ENCODE measurements at places on chromosomes 6 and 20. TPM values are rescaled to one million over a fixed set of nuclear protein-coding genes. Genes with fewer than 3 reads are reported as not detected.

GRCh38 chr20:45406260-45407066, 1.6 kb upstream of the DBNDD2 start:
- H3K36me3 ChIP-seq, result peaks cover 33% of the 10 kb centered on the region
- no peaks in the 10 kb centered on the region for H3K27me3 ChIP-seq
- H3K4me1 ChIP-seq, result peaks cover 33% of the 10 kb centered on the region
- peak overlapping the region; percentile 99 for H3K27ac ChIP-seq

- H3K27ac ChIP-seq, result no peak overlapping the region
- no peak overlapping the region for H3K4me3 ChIP-seq
- peaks cover 42% of the 10 kb centered on the region for H3K4me1 ChIP-seq
- no peaks in the 10 kb centered on the region for H3K36me3 ChIP-seq
- DNase-seq, result no peak
Observed at GRCh38 chr6:16764188-16764950, 3.1 kb upstream of the ATXN1 start.

DNA sequence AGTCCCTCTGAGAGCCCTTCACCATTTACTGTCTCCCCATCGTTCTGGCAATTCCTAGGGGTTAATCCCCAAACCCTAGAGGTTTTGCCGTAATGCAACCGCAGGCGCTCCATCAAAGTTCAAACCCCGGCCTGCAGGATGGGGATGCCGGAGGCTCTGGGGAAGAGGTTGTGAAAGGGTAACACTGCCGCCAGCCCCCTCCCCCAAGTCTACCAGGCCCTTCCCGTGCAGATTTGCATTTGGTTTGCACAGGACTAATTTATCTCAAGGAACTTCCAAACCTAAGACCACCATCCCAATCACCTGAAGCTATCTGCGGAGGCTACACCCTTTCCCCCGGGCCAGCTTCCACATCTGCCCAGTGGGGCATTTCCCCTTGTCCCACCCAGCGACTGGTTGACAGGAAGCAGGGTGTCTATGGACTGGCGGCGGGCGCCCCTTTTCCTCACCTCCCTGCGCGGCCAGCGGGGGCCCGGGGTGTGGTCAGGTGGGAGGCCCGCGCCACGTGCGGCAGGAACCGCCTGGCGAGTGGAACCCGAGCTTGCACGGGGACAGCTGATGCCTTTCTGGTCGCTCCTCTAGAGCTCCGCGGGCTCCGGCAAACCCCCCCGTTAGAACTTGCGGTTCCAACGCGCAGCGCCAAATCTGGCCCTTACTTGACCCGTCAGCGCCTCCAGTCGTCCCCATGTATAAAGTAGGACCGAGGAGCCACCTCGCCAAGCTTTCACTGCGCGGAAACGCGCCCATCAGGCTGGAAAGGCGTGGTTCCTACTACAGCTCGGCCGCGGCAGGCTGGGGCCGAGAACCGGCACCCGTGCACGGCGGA, 9.4 kb upstream of the SLC4A11 start:
- peak; percentile 78 for DNase-seq
- H3K4me1 ChIP-seq, result peaks cover 16% of the 10 kb centered on the region
- peak overlapping the region; percentile 47 for H3K4me3 ChIP-seq
- peaks cover 24% of the 10 kb centered on the region for H3K36me3 ChIP-seq
- no peaks in the 10 kb centered on the region for H3K27me3 ChIP-seq

GRCh38 chr6:46799657-46800056, 6.5 kb downstream of the MEP1A start:
- DNase-seq, result no peak
- no peak overlapping the region for H3K4me3 ChIP-seq
- H3K4me1 ChIP-seq, result no peaks in the 10 kb centered on the region
- no peaks in the 10 kb centered on the region for H3K27me3 ChIP-seq
- H3K27ac ChIP-seq, result no peak overlapping the region
- H3K36me3 ChIP-seq, result no peaks in the 10 kb centered on the region

GRCh38 chr6:163659803-163660202, 245.3 kb downstream of the QKI start:
- no peak overlapping the region for H3K4me3 ChIP-seq
- H3K4me1 ChIP-seq, result peaks cover 4% of the 10 kb centered on the region
- no peaks in the 10 kb centered on the region for H3K27me3 ChIP-seq
- no peak for DNase-seq
- H3K36me3 ChIP-seq, result no peaks in the 10 kb centered on the region

DNA sequence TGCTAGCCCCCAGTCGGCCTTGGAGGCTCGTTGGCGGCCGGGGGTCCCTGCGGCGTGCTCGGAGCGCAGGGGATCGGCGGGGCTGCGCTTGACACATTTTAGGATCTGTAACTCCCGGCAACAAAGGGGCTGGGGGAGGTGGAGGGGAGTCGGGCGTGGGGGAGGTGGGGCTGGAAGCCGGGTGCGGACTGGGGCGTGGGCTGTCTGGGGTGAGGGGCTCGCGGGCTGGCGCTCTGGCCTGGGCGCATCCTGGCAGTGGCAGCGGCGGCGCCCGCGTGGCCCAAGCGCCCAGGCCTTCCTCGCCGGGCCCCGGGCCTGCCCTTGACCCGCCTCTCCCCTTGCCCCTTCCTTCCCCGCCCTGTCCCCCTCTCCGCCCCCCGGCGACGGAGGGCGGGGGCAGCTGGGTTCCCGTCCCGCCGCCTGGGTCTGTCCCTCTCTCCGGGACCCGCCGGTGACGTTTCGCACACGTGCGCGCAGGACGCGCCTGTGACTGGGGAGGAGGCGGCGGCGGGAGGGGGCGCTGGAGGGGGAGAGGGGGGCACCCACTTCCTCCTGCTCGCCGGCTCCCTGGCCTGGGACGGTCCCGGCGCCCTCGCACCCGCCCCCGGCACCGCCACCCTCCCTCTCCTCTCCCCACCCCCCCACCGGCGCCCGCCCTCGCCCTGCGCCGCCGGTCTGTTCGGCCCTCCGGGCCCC, 1.5 kb downstream of the E2F3 start:
- H3K27me3 ChIP-seq, result no peaks in the 10 kb centered on the region
- H3K4me3 ChIP-seq, result peak overlapping the region; percentile 84
- H3K27ac ChIP-seq, result peak overlapping the region; percentile 87
- peaks cover 8% of the 10 kb centered on the region for H3K36me3 ChIP-seq
- peaks cover 9% of the 10 kb centered on the region for H3K4me1 ChIP-seq

DNA sequence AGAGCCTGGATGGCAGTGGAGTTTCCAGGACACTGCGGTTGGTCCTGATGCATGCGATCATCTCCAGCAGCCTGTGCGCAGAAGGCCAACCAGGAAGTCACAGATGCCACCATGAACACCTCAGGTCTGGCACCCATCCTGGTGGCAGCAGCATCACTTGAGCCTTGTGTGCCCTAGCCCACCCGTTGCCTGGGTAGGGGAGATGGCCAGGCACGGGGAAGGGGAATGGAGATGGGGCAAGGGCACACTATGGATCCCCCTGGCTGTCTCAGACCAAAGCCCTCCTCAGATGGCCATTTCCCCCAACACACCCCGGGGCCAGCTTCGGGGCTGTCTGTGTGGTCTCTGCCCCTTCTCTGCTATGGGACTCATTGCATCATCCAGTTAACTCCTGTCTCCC, 58.3 kb downstream of the GNAS-AS1 start:
- H3K4me1 ChIP-seq, result no peaks in the 10 kb centered on the region
- no peak for DNase-seq
- no peak overlapping the region for H3K4me3 ChIP-seq
- no peaks in the 10 kb centered on the region for H3K27me3 ChIP-seq
- no peaks in the 10 kb centered on the region for H3K36me3 ChIP-seq

DNA sequence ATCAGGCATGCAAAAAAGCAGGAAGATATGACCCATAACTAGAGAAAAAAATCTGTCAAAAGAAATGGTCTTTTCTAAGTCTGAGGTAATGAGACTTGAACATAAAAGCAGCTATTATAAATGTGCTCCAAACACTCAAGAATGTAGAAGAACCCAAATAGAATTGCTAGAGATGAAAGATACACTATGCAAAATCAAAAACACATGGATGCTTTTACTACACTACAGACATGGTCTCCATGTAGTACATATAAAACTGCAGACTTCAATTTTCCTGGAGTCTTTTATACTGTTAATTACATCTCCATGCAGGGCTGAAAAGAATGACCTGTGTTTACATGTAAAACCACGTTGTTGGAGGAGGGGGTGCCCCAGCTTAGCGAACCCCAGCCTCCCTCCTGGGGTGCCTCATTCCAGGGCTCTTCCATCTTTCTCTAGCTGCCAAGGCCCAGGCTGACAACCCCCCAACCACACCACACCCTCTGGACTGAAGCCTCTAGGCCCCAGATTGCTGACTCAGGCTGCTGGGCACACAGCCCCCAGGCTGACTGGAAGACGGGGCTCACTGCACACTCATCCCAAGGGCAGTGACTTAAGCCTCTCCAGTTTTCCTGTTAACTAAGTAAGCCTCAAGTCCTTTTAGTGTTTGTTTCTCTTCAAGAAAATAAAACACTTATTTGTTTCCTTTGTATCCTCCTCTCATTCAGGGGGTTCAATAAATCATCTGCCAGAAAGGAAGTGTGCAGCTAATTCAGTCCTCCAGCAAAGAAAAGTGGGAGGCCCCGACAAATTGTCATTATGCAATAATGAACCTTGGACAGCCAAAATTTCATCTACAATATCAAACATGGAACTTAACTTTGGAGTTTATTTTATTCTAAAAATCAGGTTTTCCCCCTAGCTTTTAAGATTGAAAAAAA, 26.0 kb upstream of the PLAGL1 start:
- H3K27me3 ChIP-seq, result no peaks in the 10 kb centered on the region
- no peak overlapping the region for H3K4me3 ChIP-seq
- H3K27ac ChIP-seq, result no peak overlapping the region
- H3K4me1 ChIP-seq, result peaks cover 6% of the 10 kb centered on the region
- DNase-seq, result no peak
- no peaks in the 10 kb centered on the region for H3K36me3 ChIP-seq

DNA sequence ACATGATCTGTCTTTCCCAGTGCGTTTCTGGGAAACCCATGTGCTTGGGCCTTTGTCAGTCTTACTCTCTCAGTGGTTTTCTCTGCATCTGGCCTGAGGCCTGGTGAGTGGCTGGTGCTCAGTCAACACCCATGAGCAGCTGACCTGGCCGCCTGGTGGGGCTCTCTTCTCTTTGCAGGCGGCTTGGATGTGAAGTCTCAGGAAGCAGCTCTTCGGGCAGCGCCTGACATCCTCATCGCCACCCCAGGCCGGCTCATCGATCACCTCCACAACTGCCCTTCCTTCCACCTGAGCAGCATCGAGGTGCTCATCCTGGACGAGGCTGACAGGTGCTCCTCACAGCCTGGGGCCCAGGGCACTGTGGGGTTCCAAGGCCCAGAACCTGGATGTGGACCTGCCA, 10.8 kb downstream of the DDX27 start:
- no peak for DNase-seq
- no peak overlapping the region for H3K4me3 ChIP-seq
- H3K36me3 ChIP-seq, result peaks cover 96% of the 10 kb centered on the region
- no peaks in the 10 kb centered on the region for H3K4me1 ChIP-seq
- no peaks in the 10 kb centered on the region for H3K27me3 ChIP-seq

DNA sequence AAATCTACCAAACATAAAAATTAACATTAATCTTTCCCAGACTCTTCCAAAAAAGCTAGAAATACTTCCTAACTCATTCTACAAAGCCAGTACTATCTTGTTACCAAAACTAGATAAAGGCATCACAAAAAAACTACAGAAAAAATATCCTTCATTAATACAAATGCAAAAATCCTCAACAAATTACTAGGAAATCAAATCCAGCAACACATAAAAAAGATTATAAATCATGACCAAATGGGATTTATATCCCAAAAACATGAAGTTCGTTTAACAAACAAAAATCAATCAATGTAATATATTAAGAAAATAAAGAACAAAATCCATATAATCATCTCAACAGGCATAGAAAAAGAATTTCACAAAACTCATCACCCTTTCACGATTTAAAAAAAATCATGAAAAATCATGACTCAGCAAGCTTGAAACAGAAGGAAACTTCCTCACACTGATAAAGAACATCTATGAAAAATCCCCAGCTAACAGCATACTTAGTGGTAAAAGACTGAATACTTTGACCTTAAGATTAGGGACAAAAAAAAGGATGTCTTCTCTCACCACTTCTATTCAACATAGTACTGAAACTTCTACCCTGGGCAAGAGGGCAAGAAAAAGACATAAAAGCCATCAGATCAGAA, 43.2 kb downstream of the RANBP9 start:
- no peaks in the 10 kb centered on the region for H3K27me3 ChIP-seq
- DNase-seq, result no peak
- H3K4me1 ChIP-seq, result peaks cover 35% of the 10 kb centered on the region
- H3K4me3 ChIP-seq, result no peak overlapping the region
- no peaks in the 10 kb centered on the region for H3K36me3 ChIP-seq
- H3K27ac ChIP-seq, result no peak overlapping the region

NR2E1 gene
- not detected for total RNA-seq

C6orf118 gene
- total RNA-seq, result not detected

HUS1B gene
- 0.21 TPM for total RNA-seq

SGK2 gene
- total RNA-seq, result not detected
